ENCODE measurements at places on chromosomes 13 and 19. TPM values are rescaled to one million over a fixed set of nuclear protein-coding genes. Genes with fewer than 3 reads are reported as not detected.

The TEX101 gene
- polyA plus RNA-seq = not detected

The SCGB2B2 gene
- polyA plus RNA-seq = not detected

The PSG2 gene
- not detected for polyA plus RNA-seq

The TMEM145 gene
- 0.58 TPM for polyA plus RNA-seq

The LRCH1 gene
- polyA plus RNA-seq = 4.2 TPM

The NPHS1 gene
- not detected for polyA plus RNA-seq

The VSTM2B gene
- polyA plus RNA-seq = not detected

The MTUS2 gene
- polyA plus RNA-seq = 0.23 TPM

The TMEM86B gene
- polyA plus RNA-seq = 0.69 TPM

The SPACA4 gene
- polyA plus RNA-seq = not detected

The GJA3 gene
- polyA plus RNA-seq = 0.10 TPM

The NCR1 gene
- not detected for polyA plus RNA-seq

The ERICH6B gene
- polyA plus RNA-seq = not detected

The MICU2 gene
- polyA plus RNA-seq = 45.9 TPM

The TTC9B gene
- polyA plus RNA-seq = not detected

The PRSS57 gene
- not detected for polyA plus RNA-seq

The REEP6 gene
- 2.4 TPM for polyA plus RNA-seq

The CAMSAP3 gene
- 37.2 TPM for polyA plus RNA-seq

The IGFL2 gene
- 1.1 TPM for polyA plus RNA-seq

The KLK1 gene
- 277 TPM for polyA plus RNA-seq

The MRPL4 gene
- polyA plus RNA-seq = 51.1 TPM

The LENG9 gene
- polyA plus RNA-seq = 13.2 TPM

The RETN gene
- polyA plus RNA-seq = 38.1 TPM

The ZNF563 gene
- 1.8 TPM for polyA plus RNA-seq

The ZNF439 gene
- polyA plus RNA-seq = 2.4 TPM

The SCAMP4 gene
- 16.6 TPM for polyA plus RNA-seq

The SOX1 gene
- not detected for polyA plus RNA-seq

The FAM216B gene
- 0.86 TPM for polyA plus RNA-seq

The CPAMD8 gene
- polyA plus RNA-seq = 1.8 TPM

The ZNF738 gene
- 2.4 TPM for polyA plus RNA-seq

The C13orf42 gene
- not detected for polyA plus RNA-seq

The PRR22 gene
- 0.60 TPM for polyA plus RNA-seq
